ENCODE measurements at places on chromosomes 5 and 9.
A peak's percentile ranks its signal among the peaks of the same experiment; 100 is the strongest.

DNA sequence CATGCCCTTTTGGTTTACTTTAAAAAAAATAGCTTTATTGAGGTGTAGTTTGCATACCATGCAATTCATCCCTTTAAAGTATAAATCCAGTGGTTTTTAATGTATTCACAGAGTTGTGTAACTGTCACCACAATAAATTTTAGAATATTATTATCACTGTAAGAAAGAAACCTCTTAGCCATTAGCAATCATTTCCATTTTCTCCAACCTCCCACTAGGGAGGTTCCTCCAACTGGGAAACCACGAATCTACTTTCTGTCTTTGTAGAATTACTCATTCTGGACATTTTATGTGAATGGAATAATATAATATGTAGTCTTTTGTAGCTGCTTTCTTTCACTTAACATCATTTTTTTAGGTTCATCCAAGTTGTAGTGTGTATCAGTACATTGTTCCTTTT lies 43.5 kb downstream of the UNC13B start:
- DNase-seq, result no peak

DNA sequence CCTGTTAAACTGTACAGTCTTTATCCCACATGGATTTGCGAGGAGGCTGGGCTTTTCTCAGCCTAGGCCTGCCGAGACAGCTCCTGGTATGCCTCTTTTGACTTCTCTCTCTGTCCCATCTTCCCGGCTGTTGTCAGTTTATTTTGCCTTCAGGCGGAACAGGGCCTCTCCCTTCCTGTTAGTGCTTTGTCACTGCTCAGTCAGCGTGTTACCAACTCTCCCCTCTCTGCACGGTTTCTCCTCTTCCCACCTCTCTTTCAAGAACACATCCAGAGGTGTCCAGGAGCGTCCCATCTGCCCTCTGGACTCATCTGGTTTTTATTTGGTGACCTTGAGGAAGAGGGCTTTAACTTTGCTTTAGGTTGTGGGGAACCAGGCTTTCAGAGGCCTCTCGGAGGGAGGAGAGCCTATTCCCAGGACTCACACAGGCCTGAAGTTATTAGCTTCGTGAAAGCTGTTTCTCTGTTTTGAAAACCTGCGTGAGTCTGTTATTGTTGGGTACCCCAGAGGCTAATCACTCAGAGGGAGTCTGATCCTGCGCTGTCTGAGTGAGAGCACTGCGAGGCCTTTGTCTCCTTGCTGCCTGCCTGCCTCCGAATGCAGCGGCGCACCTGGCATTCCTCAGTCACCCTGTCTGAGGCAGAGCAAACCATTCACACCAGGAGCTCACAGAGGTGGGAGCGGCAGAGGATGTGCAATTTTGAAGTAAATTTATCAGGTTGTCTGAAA lies 234.4 kb upstream of the MPDZ start:
- no peak for DNase-seq

DNA sequence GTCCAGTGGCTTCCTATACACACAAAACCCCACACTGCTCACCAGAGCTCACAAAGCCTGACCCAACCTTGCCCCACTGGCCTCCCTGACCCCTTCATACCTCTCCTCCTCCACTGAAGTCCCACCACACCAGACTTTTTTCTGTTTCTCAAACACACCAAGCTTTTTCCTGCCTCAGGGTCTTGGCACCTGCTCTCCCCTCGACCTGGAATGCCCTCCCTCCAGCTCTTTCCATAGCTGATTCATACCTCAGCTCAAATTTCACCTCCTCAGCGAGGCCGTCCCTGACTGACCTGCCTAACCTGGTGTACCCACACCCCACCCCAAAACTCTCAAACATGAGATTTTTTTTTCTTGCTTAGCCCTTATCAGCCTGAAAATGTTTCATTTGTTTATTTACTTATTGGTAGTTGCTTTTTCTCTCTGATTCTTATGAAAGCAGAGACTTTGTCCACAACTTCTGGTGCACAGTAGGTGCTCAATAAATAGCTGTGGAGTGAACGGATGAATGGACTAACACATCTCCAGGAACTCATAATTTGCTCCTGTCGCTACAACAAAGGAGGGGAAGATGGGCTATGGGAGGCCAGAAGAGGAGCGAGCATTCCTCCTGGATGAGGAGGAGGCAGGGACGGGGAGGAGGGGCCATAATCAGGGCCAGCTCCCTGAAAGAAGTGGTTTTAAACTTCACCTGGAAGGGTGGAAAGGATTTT lies 84.3 kb downstream of the SH3TC2 start:
- no peak for DNase-seq

DNA sequence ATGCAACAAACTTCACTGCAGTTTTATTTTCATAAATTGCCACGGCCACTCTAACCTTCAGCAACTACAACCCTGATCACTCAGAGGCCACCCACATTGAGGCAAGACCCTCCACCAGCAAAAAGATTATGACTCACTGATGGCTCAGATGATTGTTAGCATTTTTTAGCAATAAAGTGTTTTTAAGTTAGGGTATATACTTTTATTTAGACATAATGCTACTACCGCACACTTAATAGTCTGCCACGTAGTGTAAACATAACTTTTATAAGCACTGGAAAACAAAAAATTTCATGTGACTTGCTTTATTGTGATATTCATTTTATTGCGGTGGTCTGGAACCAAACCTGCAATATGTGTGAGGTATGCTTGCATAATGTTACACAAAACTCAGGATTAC lies 257.9 kb downstream of the ZSWIM6 start:
- DNase-seq, result no peak

DNA sequence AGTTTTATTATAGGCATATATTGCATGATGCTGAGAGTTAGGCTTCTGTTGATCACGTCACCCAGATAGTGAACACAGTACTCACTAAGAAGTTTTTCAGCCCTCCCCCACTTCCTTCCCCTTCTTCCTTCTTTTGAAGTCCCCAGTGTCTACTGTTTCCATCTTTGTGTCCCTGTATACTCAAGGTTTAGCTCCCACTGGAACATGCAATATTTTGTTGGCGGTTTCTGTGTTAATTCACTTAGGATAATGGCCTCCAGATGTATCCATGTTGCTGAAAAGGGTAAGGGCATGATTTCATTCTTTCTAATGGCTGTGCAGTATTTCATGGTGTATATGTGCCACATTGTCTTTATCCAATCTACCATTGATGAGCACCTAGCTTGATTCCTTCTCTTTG lies 764.3 kb downstream of the MTRR start:
- DNase-seq, result no peak

- DNase-seq, result no peak
Observed at GRCh38 chr9:21002040-21002439, 29.4 kb downstream of the HACD4 start.

DNA sequence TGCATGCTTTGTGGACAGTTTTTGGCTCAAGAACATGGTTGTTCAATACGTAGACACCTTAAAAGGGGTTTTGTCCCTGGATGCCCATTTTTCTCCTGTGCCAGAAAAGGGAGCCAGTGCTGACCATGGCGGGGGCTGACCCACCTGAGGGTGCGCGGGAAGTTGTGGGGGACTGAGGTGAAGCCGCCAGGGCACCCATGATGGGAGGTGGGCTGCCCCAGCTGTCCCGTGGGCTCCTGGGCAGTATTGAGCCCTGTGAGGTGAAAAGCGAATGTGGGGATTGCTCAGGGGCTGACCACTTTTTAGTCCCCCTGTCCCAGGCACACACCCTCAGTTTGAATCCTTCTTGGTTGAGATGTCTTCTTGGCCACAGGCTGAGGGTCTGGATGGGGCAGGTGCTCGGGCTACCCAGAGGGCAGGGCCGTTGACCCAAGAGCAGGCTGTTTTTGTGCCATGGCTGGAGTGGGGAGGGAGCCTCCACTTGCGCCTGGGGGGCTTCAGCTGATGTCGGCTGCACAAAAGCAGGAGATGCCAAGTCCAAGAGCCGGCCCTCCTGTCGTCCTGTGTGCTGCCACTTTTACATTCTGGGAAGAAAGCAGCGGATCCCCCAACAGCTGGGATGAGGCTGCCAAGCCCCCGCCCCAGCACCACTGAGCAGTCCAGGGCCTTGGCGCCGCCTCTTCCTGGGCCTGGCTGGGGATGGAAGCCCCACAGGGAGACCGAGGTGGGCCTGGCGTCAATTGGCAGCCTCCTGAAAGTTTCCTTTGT lies 120.1 kb downstream of the WNK2 start:
- no peak for DNase-seq

DNA sequence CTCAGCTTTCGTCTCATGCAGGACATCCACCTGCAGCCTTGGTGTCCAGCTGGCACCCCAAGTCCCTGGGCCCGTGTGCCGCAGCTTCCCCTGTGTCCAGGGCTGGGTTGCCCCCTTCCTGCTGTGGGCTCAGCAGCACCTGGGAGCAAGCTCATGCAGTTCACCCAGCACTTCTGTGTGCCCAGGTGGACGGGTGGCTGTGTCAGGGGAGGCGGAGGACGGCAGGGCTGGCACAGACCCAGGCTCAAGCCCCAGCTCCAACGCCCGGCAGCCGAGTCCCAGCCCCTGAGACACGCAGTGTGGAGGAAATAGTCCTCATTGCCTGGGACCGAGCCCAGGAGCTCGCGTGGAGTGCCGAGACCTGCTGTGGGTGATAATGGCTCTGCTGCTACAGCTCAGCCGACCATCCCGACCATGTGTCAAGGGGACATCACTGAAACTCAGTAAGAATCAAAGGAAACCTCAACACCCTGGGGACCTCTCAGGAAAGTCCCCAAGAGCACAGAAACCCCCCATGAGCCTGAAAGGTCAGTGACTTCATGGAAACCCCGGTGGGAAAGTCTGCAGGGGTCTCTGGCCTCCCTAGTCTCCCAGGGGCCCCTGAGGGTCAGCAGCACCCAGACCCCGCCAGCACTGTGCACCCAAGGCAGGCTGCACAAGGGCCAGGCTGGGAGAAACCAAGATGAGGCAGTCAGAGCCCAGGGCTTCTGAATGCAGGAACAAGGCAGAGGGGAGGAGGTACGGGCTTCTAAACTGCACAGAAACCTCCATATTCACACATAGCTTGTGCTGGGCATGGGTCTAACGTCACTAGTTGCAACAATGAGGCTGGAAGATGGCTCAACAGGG lies 38.8 kb downstream of the LPCAT1 start:
- peak; percentile 52 for DNase-seq

- no peak for DNase-seq
Observed at GRCh38 chr5:109574985-109575384, 114.7 kb upstream of the MAN2A1 start.

- no peak for DNase-seq
Observed at GRCh38 chr5:100691548-100691947, 156.4 kb downstream of the FAM174A start.

DNA sequence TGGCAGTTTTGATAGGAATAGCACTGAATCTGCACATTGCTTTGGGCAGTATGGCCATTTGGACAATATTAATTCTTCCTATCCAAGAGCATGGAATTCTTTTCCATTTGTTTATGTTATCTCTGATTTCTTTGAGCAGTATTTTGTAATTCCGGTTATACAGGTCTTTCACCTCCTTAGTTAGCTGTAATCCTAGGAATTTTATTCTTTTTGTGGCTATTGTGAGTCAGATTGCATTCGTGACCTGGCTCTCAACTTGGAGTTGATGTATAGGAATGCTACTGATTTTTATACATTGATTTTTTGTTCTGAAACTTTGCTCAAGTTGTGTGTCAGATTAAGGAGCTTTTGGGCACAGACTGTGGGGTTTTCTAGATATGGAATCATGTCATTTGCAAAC lies 24.0 kb downstream of the TMEM161B start:
- DNase-seq, result no peak

GRCh38 chr5:56088967-56089829 lies 94.4 kb upstream of the IL6ST start:
- DNase-seq, result no peak

GRCh38 chr9:134318481-134318891 lies 7.8 kb upstream of the RXRA start:
- DNase-seq, result no peak

DNA sequence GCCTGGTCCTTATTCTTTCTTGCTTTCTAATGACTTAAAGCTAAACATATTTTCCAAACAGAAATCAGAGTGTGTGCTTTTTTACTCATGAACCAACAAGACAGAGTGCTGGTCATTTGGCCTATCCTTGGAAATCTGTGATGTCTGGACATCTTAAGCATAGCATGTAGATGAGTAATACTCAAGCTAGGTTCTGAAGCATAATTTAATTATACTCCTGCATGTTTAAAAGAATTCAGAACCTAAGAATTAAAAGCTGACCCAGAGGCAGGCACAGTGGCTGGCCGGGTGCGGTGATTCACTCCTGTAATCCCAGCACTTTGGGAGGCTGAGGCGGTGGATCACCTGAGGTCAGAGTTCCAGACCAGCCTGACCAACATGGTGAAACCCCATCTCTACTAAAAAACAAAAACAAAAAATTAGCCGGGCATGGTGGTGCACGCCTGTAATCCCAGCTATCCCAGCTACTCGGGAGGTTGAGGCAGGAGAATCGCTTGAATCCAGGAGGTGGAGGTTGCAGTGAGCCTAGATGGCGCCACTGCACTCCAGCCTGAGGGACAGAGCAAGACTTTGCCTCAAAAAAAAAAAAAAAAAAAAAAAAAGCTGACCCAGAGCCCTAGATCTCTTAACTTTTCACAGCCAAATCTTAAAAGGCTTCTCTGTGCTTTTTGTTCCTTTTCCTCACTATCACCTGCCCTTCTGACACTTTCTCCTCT lies 16.2 kb upstream of the TJP2 start:
- no peak for DNase-seq

DNA sequence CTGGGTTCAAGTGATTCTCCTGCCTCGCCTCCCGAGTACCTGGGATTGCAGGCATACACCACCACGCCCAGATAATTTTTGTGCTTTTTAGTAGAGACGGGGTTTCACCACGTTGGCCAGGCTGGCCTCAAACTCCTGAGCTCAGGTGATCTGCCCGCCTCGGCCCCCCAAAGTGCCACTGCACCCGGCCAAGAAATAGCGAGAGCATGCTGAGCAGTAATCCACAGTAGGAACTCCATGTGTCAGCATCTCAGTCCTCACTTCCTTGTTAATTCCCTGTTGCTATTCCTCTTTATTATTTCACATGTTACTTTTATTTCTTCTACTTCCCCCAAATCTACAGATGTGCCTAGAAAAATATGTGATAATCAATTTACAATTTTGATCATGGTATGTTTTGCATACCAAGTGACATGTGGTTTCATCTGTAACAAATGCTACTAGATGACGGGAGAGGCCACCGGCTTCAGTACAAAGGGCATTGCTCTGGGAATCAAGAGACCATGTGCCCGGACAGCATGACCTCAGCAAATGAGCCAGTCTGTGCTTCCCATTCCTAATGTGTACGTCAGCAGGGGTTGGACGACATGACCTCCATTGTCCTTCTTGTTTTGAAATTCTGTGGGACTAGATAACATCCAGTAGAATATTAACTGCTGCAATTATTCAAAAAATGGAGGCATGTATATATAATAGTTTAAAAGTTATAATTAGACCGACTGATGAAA lies 61.6 kb downstream of the FNBP1 start:
- DNase-seq, result no peak

Data from NB4 (cell line).